ENCODE measurements at places on chromosomes 13 and 19.

GRCh38 chr13:32426990-32427851, 709 bp downstream of the N4BP2L1 start:
- peak; percentile 64 for DNase-seq

DNA sequence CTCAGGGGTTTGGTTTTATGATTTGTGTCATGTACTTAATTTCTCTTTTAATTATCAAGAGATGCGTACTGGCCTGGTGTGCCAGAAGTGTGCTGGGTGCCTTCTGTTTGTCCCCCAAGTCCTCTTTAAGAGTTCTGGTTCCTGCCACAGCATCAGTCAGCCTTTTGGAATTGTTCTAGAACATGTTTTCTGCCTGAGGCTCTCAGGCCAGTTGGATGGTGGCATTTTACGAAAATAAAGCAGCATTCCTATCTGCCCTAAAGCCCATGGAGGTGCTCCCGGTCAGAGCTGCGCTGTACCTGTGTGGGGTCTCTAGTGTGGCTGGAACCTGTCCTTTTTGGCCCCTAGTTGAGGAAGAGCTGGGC, 54.1 kb downstream of the TSSK6 start:
- no peak for DNase-seq

- no peak for DNase-seq
These were observed 375.3 kb downstream of the GPC5 start for GRCh38 chr13:91773591-91774227.

DNA sequence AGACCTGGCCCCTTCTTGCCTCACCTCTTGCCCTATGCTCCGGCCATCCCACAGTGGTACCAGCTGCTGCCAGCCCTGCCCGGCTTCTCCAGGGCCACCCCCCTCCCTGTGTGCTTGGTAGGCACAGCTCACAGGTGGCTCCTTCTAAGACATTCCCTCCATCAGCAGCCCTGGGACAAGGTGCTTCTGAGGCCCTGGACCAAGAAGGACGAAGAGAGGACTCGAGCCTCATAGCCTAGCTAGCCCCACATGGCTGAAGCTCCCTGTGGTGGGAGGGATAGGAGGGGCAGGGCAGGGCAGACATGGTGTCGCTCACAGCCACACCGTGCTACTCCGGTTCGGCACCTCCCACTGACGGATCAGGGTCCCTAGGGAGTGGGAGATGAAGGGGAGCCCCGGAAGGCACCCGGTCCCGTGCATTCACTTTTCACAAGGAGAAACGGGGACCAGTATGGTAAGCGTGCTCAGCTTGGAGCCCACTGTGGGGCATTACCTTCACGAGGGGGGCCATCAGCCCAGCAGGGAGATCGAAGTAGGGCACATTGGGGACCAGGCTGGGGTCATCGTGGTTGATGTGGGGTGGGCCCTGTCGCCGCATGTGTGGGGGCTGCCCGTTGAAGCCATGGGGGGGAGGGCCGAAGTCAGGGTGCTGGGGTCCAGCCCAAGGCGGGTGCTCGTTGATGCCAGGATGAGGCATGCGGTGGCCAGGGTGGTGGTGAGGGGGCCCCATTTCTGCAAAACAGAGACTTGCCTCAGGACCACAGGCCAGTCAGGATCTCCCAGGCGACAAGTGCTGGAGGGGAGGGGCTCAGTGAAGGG, 19.5 kb downstream of the CHERP start:
- no peak for DNase-seq

GRCh38 chr19:17829855-17830566, 8.7 kb upstream of the INSL3 start:
- DNase-seq, result no peak

- no peak for DNase-seq
These were observed 11.8 kb upstream of the LRCH1 start for GRCh38 chr13:46541210-46541609.

DNA sequence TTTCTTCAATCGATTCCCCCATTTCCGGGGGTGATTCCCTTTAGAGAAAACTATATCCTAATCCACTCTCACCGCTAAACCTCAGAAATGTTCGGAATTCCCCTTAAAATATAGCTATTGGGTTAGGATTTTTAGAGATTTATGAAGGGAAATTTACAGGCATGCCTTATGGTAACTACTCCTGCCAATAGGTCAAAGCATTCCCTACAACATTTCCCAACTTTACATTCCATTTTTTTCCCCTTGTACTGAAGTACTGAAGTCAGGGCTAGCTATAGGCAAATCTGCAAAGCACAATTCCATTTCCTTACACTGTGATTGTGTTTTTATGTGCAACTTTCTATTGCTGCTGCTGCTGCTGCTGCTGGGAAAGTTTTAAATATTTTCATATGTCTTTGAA, 2.1 kb downstream of the EDNRB start:
- DNase-seq, result no peak

DNA sequence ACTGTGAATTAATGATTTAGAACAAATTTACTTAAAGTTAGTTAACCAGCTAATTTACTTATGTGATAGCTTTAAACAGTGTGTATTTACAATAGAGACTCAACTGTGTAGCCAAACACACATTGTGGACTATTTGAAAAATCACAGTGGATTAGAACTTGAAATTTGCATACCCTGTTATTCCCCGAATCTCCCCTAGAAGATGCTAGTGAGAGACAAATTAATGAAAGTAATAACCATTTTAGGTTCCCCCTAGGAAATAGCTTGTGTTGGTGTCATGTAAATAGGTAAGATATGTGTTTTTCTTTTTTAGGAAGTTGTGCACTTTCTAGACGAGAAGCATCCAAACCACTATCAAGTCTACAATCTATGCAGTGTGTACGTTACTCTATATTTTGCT, 98.5 kb downstream of the C1QTNF9 start:
- no peak for DNase-seq

- no peak for DNase-seq
These were observed 5.1 kb upstream of the ARHGEF7 start for GRCh38 chr13:111110054-111110453.

All from CD4-positive, alpha-beta T cell (primary cell).